CD4-positive, alpha-beta T cell (primary cell): ENCODE measurements at places on chromosomes 3 and 15. TPM values are rescaled to one million over a fixed set of nuclear protein-coding genes. Genes with fewer than 3 reads are reported as not detected.

DNA sequence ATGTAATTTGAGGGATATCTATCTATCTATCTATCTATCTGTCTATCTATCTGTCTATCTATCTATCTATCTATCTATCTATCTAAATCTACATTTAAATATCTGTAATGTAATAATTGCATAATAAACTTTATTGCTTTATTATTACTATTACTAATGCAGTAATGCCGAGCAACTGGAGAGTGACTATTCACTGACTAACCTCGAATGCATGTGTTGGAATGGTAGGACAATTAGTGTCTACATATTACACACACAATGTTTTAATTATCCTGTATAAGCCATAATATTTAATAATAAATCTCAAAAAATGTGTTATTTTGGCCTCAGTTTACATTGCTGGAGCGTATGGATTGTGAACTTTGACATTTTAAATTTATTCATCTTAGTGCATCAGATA is 25.2 kb upstream of the CNTN3 start:
- no peaks in the 10 kb centered on the region for H3K4me1 ChIP-seq

TRPM1 gene
- not detected for total RNA-seq

NPAP1 gene
- total RNA-seq = not detected

DNA sequence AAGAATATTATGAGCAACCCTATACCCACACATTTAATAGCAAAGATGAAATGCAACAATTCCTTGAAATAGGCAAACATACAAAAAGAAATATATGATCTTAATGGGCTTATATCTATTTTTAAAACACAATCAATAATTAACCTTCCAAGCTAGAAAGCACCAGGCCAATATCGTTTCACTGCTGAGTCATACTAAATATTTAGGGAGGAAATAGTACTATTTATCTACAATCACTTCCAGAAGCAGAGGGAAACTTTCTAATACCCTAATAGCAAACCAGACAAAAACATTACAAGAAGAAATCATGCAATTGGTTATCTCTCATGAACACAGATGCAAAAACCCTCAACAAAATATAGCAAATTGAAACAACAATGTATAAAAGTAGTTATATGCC is 207.8 kb downstream of the MTHFS start:
- H3K36me3 ChIP-seq = no peaks in the 10 kb centered on the region
- peaks cover 3% of the 10 kb centered on the region for H3K27me3 ChIP-seq
- DNase-seq = no peak
- no peak overlapping the region for H3K4me3 ChIP-seq

GHSR gene
- total RNA-seq = not detected

ZIC4 gene
- total RNA-seq = not detected

GPR15 gene
- 8.4 TPM for total RNA-seq

GRCh38 chr3:57852896-57853295 is 96.8 kb downstream of the SLMAP start:
- H3K4me1 ChIP-seq = no peaks in the 10 kb centered on the region
- peaks cover under 1% of the 10 kb centered on the region for H3K36me3 ChIP-seq
- no peak for DNase-seq
- no peaks in the 10 kb centered on the region for H3K27me3 ChIP-seq
- H3K27ac ChIP-seq = no peak overlapping the region
- H3K4me3 ChIP-seq = no peak overlapping the region

DNA sequence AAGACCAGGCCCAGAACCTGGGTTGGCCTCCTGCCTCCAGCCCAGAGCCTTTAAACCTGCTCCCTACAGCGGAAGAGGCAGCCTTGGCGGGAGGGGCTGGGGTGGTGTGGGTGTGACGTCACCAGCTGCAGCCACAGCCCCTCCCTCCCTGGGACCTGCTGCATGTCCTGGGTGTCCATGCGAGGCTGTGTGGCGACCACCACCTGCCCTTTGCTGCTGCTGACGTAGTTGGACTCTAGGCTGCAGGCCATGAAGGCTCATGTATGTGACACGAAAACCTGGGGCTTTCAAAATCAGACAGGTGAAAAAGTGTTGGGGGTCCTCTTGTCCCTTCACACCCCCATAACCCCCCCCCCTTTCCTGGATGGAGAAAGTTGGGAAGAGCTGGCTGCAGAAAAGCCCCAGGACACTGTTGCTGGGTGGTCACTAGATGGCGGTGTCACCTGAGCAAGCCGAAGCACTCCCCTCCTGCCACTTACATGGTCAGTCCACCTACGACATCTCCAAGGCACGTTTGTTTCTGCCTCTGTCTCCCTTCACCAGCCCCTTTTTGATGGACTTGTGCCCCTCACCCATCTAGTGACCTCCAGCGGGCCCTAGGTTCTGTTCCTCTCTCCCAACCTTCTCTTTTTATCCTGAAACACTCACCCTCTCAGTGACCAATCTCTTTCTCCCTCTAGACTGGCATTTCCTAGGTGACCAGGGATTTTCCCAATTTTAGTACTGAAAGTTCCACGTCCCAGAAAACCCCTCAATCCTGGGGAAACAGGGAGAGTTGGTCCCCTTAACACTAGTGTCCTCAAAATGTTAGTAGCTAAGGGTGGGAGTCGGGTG is 35.2 kb downstream of the SLC6A20 start:
- H3K4me3 ChIP-seq = no peak overlapping the region
- peaks cover 6% of the 10 kb centered on the region for H3K4me1 ChIP-seq
- H3K27me3 ChIP-seq = no peaks in the 10 kb centered on the region
- H3K36me3 ChIP-seq = no peaks in the 10 kb centered on the region

- no peak overlapping the region for H3K4me3 ChIP-seq
- no peak for DNase-seq
- H3K27ac ChIP-seq = no peak overlapping the region
- H3K4me1 ChIP-seq = peaks cover 35% of the 10 kb centered on the region
- H3K27me3 ChIP-seq = no peaks in the 10 kb centered on the region
These were observed 3.5 kb downstream of the BTBD1 start for GRCh38 chr15:83063551-83063950.

- H3K4me3 ChIP-seq = no peak overlapping the region
- no peaks in the 10 kb centered on the region for H3K36me3 ChIP-seq
- no peak overlapping the region for H3K27ac ChIP-seq
- no peaks in the 10 kb centered on the region for H3K4me1 ChIP-seq
- H3K27me3 ChIP-seq = no peaks in the 10 kb centered on the region
These were observed 351.2 kb downstream of the RAP2B start for GRCh38 chr3:153513236-153513635.

DNA sequence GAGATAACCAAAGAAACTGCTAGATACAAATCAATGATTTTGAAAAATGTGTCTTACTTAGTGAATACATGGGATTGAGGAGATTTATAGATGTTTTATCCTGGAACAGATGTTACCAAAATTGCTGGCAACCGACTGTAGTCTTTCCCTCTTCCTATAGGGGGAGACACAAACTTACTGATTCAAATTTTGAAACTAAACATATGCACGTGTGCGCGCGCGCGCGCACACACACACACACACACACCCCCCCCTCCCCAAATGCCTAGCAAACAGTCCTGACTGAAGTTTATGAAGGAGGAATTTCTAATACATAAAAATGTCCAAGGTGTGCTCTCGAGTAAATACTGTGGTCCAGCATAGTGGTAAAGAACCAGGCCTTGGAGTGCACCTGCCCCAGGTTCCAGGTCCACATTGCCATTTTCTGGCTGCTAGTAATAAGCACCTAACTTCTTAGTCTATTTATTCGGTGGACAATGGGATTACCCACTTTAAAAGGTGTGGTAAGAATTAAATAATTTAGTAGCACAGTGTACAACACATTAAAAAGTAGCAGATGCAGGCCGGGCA is 18.5 kb upstream of the C3orf62 start:
- no peak overlapping the region for H3K4me3 ChIP-seq
- H3K27me3 ChIP-seq = no peaks in the 10 kb centered on the region
- H3K27ac ChIP-seq = no peak overlapping the region
- DNase-seq = peak; percentile 11
- H3K4me1 ChIP-seq = no peaks in the 10 kb centered on the region
- H3K36me3 ChIP-seq = peaks cover 79% of the 10 kb centered on the region

ATR gene
- total RNA-seq = 29.0 TPM

WDR53 gene
- 20.9 TPM for total RNA-seq

PLSCR5 gene
- not detected for total RNA-seq

- no peak overlapping the region for H3K27ac ChIP-seq
- no peaks in the 10 kb centered on the region for H3K4me1 ChIP-seq
- peaks cover 62% of the 10 kb centered on the region for H3K36me3 ChIP-seq
- H3K27me3 ChIP-seq = no peaks in the 10 kb centered on the region
These were observed 58.4 kb downstream of the NME9 start for GRCh38 chr3:138271189-138271794.

STARD9 gene
- 4.6 TPM for total RNA-seq

MST1R gene
- 0.89 TPM for total RNA-seq

DNA sequence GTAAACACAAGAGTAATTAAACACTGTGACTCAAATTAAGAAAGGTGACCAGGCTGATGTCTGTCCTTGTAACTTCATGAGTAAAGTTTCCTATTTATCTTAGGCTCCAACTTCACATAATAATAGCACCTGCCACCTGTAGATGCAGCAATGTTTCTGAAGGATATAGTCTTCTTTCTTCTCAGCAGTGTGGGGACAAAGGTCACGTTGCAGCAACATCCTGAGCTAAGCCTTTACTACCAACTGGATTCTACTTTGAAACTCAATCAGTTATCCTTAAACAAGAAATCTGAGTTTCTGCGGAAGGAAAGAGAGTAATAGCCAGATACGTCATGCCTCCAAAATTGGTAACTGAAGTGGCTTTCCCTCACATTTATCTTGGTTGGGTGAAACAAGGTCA is 253.1 kb downstream of the RBMS3 start:
- DNase-seq = no peak
- no peaks in the 10 kb centered on the region for H3K36me3 ChIP-seq
- no peaks in the 10 kb centered on the region for H3K27me3 ChIP-seq
- H3K27ac ChIP-seq = no peak overlapping the region
- no peak overlapping the region for H3K4me3 ChIP-seq
- no peaks in the 10 kb centered on the region for H3K4me1 ChIP-seq

SCG5 gene
- not detected for total RNA-seq

LRRC3B gene
- not detected for total RNA-seq

UBXN7 gene
- 75.3 TPM for total RNA-seq

DNA sequence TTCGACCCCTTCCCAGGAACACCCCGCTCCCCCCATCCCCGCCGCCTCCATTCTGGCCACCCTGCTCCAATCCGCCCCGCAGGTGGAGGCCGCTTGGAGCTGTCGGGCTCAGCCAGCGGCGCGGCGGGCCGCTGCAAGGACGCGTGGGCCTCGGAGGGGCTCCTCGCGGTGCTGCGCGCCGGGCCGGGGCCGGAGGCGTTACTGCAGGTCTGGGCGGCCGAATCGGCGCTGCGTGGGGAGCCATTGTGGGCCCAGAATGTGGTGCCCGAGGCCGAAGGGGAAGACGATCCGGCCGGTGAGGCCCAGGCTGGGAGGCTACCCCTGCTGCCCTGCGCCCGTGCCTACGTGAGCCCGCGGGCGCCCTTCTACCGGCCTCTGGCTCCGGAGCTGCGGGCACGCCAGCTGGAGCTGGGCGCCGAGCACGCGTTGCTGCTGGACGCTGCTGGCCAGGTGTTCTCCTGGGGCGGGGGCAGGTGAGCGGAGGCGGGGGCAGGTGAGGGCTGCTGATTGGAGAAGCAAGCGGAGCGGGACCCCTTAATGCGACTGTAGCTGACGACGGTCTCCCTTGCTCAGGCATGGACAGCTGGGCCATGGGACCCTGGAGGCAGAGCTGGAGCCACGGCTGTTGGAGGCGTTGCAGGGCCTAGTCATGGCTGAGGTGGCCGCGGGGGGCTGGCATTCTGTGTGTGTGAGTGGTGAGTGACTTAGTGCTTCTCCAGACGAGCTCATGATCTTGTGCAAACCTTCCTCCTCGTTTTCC is 2.5 kb downstream of the RCCD1 start:
- H3K27me3 ChIP-seq = no peaks in the 10 kb centered on the region
- no peak overlapping the region for H3K27ac ChIP-seq
- DNase-seq = no peak
- peaks cover 39% of the 10 kb centered on the region for H3K36me3 ChIP-seq

DNA sequence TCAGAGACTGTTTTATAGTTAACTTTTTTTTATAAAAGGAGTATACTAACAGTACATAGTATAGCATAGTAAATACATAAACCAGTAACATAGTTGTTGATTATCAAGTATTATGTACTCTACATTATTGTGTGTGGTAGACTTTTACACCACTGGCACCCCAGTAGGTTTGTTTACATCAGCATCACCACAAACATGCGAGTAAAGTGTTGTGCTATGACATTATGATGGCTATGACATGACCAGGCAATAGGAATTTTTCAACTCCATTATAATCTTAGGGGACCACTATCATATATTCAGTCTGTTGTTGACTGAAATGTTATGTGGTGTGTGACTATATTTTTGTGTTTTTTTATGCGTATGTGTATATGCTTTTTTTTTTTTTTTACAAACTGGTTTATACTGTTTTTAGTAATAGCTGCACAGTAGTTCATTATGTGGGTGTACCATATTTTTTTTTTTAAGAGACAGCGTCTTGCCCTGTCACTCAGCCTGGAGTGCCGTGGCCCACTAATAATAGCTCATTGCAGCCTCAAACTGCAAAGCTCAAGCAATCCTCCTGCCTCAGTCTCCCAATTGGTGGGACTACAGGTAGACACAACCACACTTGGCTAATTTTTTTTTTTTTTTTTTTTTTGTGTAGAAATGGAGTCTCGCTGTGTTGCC is 1.9 kb downstream of the CAPN7 start:
- peak overlapping the region; percentile 84 for H3K4me3 ChIP-seq
- H3K4me1 ChIP-seq = peaks cover 19% of the 10 kb centered on the region
- H3K27me3 ChIP-seq = no peaks in the 10 kb centered on the region
- no peak for DNase-seq

DNA sequence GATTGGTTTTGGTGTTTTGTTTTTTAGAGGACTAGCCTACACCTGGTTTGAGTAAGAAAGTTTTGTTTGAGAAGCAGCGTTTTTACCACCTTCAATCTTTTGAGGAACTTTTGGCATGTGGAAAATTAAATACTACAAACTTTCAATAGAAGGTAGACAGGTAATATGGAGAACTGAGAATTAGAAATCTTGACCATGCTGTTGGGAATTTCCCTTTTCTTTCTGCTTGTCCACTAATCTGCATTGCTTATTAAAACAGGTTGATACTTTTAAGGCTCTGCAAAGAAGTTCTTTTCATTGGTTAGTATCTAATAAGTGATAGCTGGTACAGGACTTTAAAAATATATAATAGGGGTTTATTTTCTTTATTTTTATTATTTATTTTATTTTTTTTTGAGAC is 31.9 kb downstream of the UBE2E1 start:
- no peaks in the 10 kb centered on the region for H3K27me3 ChIP-seq
- H3K27ac ChIP-seq = no peak overlapping the region
- no peak overlapping the region for H3K4me3 ChIP-seq

PIGX gene
- total RNA-seq = 13.3 TPM

DNA sequence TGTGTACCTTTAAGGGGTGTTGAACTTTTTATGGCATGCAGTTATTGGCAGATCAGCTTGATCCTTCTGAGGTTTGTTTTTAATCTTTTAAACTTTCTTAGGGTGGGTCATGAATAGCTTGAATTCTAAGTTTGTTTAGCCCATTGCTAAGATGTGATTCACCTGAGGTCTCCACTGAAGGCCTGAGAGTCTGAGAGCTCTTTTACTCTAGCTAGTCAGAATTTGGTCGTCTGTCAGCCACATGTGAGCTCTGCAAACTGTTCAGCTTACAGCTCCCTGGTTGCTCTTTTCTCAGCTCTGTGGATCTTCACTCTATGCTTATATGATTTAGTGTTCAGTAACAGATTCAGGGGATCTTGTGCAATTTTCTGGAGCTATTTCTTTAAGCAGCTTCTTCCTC is 161.3 kb downstream of the ABHD5 start:
- peaks cover 2% of the 10 kb centered on the region for H3K4me1 ChIP-seq
- no peak overlapping the region for H3K4me3 ChIP-seq
- no peaks in the 10 kb centered on the region for H3K36me3 ChIP-seq

GRCh38 chr15:71508081-71508682 is 302.2 kb upstream of the NR2E3 start:
- no peak overlapping the region for H3K27ac ChIP-seq
- H3K4me3 ChIP-seq = no peak overlapping the region
- no peaks in the 10 kb centered on the region for H3K4me1 ChIP-seq
- no peak for DNase-seq
- H3K27me3 ChIP-seq = peaks cover 4% of the 10 kb centered on the region

FRMD5 gene
- not detected for total RNA-seq
